ENCODE measurements at places on chromosomes 7 and 10.

DNA sequence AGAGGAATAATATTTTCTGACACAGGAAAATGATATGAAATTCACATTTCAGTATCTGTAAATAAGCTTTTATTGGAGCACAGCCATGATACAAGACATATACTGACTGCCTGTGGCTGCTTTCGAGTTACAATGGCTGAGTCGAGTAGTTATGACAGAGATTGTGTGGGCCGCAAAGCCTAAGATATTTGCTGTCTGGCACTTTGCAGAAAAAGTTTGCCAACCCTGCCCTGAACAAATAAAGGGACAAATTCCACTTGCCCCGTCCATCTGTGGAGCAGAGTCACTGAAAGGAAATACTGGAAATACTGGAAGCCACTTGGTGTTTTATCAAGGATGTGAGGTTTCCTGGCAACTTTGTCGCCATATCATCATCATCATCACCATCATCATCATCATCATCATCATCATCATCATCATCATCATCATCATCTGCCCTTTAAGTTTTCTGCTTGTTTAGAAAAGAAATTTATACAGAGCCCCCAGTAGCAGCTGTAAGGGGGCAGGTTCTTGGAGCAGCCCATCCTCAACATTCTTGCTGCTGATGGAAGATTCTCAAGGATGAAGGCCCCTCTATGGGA, 85.8 kb downstream of the TCF7L2 start:
- DNase-seq = no peak

- DNase-seq = no peak
These were observed 13.4 kb upstream of the PRF1 start for GRCh38 chr10:70615784-70616522.

DNA sequence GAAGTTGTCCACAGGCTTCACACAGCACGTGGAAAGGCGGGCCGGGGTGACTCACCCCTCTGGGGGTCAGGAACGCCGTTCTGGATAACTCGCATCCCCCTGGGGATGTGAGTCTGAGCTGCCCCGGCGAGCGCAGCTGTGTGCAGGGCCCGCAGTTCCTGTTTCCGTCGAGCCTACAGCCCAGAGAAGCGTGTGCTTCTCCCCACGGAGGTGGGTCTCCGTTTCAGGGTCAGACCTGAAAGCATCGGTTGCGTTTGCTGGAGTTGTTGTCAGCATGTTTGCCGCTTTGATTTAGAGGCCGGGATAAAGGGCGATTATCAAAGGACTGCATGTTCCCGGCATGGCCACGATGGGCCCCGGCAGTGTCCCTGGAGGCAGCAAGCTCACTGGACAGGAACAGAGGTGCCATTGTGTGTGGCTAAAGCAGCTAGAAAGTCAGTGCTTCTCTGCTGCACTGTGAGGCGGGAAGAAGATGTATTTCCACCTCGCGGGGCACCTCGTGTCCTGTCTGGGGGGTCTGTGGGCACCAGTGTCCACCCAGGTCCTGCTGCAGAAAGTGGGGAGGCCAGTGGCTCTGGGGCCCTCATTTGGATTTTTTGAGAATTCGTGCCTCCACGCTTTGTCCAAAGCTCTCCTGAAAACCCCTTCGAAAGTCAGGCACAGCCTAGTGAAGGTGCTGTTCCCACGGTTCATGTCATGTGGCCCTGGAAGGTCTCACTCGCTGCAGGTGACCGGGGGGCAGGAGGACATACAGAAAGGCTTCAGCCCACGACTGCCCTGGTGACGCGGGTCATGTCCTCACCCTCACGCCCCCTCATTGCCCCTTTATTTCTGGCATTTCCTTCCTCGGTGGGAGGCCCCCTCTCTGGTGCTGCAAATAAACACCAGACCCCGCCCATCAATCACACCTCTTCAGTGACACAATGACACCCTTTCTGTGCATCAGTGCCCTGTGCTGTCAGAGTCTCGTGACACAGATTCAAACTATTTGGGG, 27.4 kb upstream of the GDI2 start:
- no peak for DNase-seq

DNA sequence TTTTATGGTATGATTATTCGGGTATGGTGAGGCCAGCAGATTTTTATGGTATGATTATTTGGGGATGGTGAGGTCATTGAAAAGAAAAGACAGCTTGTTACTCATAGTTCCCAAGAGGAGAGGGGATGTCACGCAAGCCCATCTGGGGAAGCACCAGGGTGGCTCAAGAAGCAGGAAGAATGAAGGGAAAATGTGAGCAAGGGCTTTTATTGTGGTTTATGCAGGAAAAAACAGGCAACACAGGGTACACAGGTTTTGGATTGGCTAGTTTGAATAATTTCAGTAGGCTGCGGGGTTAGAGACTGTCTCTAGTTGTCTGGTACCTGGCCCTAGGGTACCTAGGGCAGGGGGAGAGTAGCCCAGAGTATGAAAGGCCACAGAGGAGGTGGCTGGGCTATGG, 26.8 kb upstream of the DGKI start:
- DNase-seq = no peak

GRCh38 chr10:36759141-36759805, 366.1 kb upstream of the ANKRD30A start:
- no peak for DNase-seq
